Esophagus (tissue), 2 donors: ENCODE measurements at places on chromosomes 12 and 14. TPM values are rescaled to one million over a fixed set of nuclear protein-coding genes. Genes with fewer than 3 reads are reported as not detected.

Gene TMPRSS12
- polyA plus RNA-seq, result not detected

Gene KRT81
- 0.05 TPM for polyA plus RNA-seq

Gene HOXC6
- 1.4 TPM for polyA plus RNA-seq

Gene RAN
- polyA plus RNA-seq, result 118 TPM

Gene LRRC43
- not detected for polyA plus RNA-seq

Gene POTEM
- polyA plus RNA-seq, result not detected

Gene WSCD2
- 0.72 TPM for polyA plus RNA-seq

Gene CLEC2A
- polyA plus RNA-seq, result not detected
